ENCODE measurements at places on chromosomes 1 and 21.

GRCh38 chr21:26061437-26061836, 109.1 kb downstream of the APP start:
- no peak for DNase-seq

DNA sequence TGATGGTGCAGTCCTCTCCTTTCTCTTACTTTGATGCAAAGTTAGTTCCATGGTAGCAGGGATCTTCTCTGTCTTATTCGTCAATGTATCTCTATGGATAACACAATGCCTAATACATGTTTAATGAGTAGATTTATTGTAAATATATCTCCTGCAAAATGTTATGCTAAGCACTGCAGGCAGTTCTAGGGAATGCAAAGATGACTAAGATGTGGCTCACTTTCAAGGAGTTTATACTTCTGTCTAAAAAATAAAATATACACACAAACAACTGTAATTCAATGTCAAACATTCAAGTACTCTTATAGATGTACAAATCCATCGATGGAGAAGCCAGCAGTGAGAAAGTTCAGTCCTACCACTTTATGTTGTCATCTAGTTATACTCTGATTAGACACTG, 194.3 kb downstream of the KCTD3 start:
- no peak for DNase-seq

GRCh38 chr1:103129796-103130195, 21.5 kb upstream of the COL11A1 start:
- no peak for DNase-seq

DNA sequence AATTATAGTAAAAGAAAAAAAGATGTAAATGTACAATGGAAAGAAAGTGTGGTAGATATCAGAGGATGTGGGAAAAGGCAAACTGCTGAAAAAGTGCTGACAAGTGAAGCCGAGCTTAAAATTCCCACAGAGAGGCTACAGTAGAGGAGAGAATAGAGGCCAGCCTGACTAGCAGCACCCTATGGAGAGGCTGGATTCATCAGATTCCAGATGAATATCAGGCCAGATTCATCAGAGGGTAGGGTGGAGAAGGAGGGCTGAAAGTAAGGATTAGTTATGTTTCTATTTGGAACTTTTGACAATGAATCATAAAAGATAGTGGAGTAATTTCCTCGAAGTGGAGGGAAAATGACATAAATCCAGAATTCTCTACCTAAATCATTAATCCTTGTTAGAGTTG, 60.4 kb upstream of the NEK7 start:
- no peak for DNase-seq

DNA sequence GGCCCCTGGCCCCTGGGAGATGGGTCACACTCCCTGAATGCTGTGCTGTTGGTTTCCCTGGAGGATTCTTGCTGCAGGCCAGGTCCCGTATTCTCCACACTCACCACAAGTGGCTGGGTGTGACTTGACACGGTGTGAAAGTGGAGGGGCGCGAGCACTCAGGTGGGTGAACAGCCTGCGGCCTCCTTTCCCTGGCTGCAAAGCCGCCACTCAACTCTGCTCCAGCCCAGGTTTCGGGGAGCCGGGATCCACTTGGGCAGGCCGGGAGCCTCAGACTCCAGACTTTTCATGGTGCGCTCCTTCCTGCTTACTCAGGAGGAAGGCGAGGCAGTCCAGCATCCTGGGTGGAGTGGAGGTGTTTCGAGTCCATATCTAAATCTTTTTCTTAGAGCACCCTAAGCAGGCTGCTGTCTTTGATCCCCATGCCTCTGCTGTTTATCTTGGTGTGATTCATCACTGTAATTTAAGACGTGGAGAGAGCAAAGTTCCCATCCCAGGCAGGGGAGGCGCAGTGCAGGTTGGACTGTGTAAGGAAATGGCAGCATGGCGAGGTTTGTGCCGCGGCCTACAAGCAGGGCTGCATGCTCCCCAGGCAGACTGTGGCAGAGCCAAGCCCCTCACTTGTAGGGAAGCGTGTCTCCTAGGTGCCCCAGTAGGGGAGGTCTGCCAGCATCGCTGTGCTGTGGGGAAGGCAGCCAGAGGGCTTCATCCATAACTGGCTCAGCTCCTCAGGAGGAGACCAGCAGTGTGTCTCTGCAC, 29.6 kb downstream of the VANGL1 start:
- no peak for DNase-seq

DNA sequence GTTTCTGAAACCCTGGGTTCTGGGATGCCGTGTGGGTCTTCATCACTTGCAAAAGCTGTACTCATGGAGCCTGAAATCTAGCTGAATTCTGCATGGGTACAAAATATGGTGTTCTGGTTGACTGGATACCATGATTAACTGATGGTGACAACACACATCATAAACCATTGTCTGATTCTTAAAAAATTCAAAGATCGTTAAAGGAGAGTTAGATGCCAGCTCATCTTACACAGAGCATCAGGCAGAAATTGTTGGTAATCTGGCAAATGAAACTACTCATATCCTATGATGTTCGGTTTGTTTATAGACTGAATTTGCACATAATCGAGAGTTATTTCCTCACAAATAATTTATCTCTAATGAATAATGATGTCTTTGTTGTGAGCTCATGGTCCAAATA, 218.1 kb upstream of the PKN2 start:
- DNase-seq, result no peak

- DNase-seq, result peak; percentile 30
These were observed 67.2 kb downstream of the SLC35A3 start for GRCh38 chr1:100036718-100037655.

GRCh38 chr1:155174324-155175280, 953 bp downstream of the TRIM46 start:
- DNase-seq, result peak; percentile 62

GRCh38 chr1:214107322-214108096, 119.7 kb downstream of the PROX1 start:
- no peak for DNase-seq

- no peak for DNase-seq
These were observed 167.2 kb upstream of the POU3F1 start for GRCh38 chr1:38213646-38214434.

- DNase-seq, result no peak
These were observed 373.4 kb downstream of the LMX1A start for GRCh38 chr1:164983023-164983650.

DNA sequence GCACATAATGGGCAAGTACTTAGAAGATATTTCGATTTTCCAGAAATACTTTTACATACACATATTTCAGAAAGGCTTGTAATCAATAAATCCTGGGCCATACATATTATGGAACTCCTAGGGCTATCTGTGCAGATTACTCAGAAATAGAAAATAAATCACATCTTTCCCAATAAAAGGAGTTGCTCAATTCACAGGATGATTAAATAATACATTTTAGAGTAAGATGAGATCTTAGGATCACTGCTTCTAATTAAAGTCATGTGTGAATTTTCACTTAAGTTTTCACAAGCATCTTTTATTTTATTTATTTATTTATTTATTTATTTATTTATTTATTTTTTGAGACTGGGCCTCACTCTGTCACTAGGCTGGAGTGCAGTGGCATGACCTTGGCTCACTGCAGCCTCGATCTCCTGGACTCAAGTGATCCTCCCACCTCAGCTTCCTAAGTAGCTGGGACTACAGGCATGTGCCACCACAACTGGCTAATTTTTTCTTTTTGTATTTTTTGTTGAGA, 144.2 kb downstream of the HIVEP3 start:
- no peak for DNase-seq

DNA sequence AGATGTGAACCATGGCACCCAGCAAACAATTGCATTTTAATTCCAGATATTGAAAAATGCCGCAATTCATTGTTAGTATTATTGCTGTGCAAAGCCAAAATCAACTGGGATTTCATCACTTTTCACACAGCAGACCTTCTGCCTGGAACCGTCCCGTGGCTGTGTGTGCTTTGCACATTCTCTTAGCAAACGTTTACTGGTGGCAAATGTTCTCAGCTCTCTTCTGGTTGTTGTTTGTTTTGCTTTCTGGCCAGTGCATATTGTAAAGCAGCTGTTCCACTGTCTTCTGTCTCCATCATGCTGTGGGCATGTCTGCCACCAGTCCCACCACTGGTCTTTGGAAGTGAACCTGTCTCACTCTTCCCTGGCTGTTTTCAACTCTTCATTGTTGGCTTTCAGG, 19.8 kb upstream of the TTLL10 start:
- DNase-seq, result no peak

DNA sequence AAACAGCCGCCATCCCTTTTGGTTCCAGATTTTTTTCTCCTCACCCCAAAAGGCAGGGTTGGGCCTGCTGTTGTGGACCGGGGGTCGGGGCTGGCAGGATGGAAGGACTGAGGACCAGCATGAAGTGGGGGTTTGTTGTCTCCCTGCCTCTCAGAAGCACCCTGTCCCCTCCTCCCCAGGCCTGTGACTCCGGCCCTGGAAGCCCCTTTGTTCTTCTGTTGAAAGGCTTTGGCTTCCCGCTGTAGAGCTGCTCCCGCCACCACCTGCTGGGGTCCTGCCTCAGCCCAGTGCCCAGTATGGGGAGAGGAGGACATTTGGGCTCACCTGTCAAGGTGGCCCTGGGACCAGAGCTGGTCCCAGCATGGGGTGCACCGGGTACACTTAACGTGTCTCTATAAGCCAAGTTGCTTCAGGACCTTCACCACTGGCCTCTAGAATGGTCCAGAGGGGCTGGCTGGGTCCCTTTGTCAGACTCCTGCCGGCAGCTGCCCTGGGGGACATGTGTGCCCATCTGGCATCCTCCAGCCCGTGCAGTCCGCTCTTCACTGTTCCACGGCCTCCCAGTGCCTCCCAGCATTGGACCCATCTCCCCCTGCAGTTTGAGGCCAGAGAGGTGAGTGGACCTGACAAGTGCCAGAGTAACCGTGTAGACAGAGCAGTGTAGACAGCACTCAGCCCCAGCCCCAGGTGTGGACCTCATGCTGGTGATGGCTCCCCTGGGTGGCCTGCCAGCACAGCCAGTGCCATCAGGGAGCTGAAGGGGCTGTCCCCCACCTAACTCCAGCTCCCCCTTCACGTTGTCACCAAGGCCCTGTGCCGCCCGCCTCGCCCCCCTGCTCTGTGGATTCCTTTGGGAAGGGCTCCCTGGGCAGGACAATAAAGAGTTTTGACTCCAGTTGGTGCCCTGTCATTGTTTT, 6.1 kb upstream of the SYTL1 start:
- DNase-seq, result no peak

- DNase-seq, result no peak
These were observed 1.2 kb downstream of the TEKT2 start for GRCh38 chr1:36085126-36085525.

DNA sequence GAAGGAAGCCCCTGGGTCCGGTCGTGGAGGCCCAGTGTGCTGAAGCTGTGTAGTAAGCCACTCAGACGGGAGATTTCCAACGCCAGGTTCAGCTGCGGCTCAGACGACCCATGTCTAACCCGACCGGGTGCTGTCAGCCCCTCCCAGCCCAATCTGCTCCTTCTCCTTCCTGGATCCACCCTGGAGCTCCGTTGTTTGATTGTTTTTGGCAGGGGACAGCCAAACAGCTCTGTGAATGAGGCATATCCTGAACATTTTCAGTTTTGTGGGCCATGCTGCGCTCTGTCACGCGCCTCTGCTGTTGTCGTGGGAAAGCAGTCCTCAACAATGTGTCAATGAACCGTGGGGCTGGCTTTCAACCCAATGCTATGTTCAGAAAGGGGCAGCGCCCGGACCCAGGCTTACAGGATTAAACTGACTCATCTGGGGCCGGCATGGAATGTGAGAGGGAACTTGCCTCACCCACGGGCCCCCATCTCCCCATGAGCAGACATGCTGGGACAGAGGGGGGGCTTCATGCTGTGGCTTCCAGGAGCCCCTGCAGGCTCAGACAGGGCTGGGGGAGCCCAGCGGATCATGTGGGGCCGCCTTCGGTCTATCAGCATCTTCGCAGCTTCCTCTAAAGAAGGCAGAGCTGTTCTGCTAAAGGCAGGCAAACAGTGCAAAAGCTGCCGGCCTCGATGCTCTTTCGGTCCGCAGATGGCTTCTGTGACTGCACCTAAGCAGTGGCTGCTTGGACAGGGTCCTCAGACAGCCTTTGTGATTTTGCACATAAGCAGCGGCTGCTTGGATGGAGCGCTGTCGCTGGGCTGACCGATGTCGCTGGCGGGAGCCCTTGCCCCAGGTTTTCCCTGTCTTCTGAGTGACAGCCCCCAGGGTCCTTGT, 101.7 kb downstream of the RIPK4 start:
- DNase-seq, result peak; percentile 22

- DNase-seq, result no peak
These were observed 21.1 kb downstream of the CD53 start for GRCh38 chr1:110893908-110894490.

- no peak for DNase-seq
These were observed 12.5 kb upstream of the FAM76A start for GRCh38 chr1:27713139-27713725.

- peak; percentile 21 for DNase-seq
These were observed 9.1 kb downstream of the ADAMTSL4 start for GRCh38 chr1:150558303-150558704.

DNA sequence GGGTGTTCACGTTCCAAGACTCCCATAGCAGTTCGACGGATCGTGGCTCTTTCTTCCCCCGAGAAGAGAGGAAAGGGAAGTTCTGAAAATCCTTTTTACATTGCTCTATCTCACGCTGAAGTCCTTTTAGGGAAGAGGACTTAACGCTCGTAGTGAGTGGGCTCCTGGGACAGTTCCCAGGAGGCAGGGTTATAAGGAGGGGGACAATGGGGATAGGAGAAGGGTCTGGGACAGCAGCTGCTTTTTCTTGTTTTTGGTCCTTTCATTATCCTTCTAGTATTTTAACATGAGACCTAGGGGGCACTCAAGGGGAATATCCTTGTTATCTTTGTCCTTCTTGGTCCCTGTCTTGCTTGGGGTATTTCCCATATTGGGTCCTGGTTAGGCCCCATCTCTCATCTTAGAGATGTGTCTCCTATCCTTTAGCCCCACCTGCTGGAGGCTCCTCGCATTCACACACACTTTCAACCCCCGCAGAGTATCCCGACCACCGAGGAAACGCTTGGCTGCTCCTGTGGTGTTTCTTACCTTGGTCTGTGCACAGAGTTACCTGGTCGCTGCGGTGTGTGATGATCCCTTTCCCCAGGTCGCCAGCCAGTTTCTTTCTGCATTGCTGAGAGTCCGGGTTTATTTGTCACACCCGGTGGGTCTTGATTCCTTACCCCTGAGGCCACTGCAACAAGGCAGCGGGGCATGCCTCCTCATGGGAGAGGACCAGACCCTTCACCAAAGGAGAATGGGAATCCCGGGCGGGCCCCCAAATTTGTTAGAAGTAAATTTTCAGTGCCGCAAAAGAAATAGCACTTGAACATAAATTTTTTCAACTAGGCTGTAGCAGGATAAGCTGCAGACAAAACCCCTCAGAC, 29.7 kb downstream of the SCCPDH start:
- peak; percentile 83 for DNase-seq

DNA sequence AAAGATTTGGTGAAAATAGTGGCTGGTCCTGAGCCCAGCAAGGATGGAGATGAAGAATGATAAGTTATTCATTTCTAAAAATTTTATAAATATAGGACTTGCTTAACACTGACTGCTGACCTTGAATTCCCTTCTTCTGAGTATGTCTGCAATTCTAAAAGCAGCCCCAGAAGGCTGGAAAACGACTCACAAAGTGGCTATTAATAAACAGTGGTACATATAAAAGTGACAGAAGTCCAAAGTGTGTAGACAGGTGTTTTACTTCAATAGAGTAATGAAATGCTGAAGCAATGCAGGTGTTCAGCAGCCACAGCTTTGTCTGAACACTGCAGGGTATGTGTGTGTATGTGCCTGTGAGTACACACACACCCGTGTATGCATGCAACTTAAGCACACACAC, 219.0 kb upstream of the NRIP1 start:
- no peak for DNase-seq

Data from D341Med (cell line).